ENCODE measurements at places on chromosomes 2 and 18. TPM values are rescaled to one million over a fixed set of nuclear protein-coding genes. Genes with fewer than 3 reads are reported as not detected.

NEB gene
- total RNA-seq, result 0.84 TPM

DNA sequence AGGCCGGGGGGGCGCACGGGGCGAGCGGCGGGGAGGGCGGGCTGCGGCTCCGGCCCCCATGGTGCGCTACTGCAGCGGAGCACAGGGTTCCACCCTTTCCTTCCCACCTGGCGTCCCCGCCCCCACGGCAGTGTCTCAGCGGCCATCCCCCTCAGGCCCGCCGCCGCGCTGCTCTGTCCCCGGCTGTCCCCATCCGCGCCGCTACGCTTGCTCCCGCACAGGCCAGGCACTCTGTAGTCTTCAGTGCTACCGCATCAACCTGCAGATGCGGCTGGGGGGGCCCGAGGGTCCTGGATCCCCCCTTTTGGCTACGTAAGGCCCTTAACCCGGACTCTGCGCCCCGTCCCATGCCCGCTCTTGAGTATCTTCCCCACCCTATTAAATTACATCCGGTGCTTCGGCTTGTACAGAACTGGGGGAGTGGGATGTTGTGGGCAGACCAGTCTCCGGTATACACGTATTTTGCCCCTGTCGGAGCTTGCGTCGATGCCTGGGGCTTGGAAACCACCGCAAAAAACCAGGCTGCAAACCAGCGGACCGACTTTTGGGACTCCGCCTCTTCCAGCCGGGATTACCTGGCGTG is 598 bp upstream of the WBP1 start:
- peak; percentile 93 for DNase-seq

SLC23A3 gene
- total RNA-seq, result 0.42 TPM

DES gene
- total RNA-seq, result 19,781 TPM

GRCh38 chr18:54119524-54120019 is 104.9 kb downstream of the MBD2 start:
- no peak for DNase-seq

DNA sequence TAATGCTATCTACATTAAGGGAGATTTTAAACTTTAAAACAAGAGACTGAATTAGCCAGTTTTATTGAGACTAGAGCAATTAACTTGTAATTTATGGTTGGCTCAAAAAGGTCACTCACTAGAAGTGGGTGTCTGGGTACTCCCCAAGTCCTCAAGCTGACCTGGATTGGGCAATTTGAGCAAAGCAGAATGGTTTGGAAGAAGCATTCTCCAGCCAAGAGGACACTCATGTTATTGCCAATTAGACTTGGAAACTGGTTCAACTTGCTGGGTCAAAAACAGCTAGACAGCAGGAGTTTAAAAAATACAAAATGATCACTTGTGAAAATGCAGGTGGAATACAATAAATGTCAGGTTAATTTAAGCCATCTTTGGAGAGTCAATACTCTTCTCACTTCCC is 29.5 kb upstream of the MYO1B start:
- no peak for DNase-seq

IL36RN gene
- total RNA-seq, result not detected

DNA sequence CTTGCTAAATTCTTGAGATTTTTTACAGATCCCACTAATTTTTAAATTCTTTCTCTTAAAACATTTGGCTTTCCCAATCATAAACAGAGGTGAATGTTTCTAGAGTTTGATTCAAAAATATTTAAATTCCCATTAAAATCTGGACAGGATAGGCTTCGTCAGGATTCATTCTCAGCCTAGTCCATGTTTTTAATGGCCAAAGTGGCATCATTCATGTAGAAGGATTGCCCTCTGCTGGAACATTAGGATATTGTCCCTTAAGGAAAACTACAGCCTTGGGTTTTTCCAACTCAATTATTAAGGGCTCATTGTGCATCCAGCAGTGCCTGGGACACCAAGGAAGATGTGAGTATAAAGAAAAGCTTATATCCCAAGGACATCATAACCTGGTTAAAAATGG is 71.7 kb downstream of the TPGS2 start:
- DNase-seq, result no peak

DNA sequence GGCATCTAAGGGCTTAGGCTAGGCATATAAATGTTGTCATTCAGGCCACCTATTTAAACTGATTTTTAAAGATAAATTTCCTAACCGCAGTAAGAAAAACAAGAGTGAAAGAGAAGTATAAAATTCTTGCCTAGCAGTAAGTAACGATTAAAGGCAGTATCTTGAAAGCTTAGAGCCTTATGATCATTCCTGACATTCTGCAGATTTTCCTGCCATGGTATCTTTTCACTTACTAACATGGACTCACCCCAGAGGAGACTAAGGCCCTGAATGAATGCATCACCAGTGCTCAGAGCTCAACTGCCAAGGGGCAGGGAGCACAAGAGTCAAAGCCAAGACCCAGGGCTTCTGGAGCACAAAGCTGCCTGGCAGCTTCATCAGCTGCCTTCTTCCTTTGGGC is 133.1 kb downstream of the GCA start:
- no peak for DNase-seq

CCDC141 gene
- total RNA-seq, result 8.7 TPM

DNA sequence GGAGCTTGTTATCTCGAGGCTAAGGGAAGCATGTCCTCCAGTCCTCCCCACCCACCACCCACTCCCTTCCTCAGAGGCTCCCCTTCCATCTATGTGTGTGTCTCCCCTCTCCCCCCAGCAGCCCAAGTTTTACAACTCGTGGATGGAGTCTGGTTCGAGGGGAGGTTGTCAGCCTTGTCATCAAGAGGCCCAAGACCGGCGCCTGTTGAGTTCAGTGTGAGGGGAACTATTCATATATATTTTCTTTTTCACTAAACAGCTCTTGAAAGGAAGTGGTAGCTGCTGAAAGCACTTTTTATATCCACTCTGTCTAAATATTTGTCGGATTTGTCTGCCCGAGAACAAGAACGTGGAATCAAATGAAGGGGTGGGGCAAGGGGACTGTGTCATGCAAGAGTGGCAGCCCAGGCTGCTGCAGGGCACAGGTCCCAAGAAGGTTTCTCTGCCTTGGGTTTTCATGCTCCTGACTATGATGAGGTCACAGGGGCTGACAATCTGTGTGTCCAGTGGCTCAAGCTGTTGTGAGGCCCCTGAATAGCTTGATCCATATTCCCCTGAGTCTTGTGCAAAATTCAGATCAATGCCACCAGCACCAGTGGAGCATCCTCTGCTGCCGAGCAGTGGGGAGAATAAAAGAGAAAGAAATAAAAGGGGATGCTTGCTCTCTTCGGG is 35.0 kb downstream of the NRP2 start:
- DNase-seq, result no peak

GRCh38 chr2:39934851-39935250 is 155.8 kb upstream of the THUMPD2 start:
- no peak for DNase-seq
